Stimulated activated CD4-positive, alpha-beta T cell treated with anti-CD3 and anti-CD28 coated beads, Interleukin-2, amount 100 ng/mL, for 4 hours (primary cell): ENCODE measurements at places on chromosomes 5 and 9.
A peak's percentile ranks its signal among the peaks of the same experiment; 100 is the strongest.

DNA sequence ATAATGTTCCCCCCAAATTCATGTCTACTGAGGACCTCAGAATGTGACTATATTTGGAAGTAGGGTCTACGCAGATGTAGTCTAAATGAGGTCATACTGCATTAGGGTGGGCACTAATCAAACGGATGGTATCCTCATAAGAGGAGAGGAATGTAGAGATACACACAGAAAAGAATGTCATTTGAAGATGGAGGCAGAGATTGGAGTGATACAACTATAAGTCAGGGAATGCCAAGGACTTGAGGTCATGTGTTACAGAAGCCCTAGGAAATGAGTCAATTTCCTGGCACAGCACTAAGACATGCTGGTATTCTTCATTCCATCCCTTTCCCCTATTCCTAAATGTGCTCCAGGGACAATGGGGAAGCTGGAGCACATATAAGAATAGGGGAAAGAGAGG, 758 bp upstream of the PDCD1LG2 start:
- no peak for DNase-seq

DNA sequence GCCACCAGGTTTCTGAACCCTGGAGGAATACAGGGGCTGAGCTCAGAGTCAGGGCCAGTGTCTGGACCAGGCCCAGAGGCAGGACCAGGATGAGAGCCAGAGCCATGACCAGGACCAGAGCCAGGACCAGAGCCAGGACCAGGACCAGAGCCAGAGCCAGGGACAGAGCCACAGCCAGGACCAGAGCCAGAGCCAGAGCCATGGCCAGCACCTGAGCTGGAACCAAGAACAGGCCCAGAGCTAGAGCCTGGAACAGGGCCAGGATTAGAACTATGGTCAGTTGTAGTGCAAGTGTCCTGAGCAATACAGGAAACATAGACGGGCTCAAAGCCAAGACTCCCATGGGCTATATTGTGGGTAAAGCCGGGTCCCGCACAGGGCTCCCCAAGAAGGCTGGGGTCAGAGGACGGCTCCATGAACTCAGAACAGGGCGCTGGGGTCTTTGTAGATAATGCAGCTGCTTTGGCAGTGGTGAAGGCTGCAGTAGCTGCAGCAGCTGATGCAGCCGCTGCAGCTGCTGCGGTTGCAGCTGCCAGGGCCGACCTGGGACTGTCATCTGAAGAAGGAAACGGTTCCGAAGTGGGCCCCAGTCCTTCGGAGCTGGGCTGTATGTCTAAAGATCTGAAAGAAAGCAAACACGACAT, 559 bp downstream of the SPAG8 start:
- DNase-seq: no peak

DNA sequence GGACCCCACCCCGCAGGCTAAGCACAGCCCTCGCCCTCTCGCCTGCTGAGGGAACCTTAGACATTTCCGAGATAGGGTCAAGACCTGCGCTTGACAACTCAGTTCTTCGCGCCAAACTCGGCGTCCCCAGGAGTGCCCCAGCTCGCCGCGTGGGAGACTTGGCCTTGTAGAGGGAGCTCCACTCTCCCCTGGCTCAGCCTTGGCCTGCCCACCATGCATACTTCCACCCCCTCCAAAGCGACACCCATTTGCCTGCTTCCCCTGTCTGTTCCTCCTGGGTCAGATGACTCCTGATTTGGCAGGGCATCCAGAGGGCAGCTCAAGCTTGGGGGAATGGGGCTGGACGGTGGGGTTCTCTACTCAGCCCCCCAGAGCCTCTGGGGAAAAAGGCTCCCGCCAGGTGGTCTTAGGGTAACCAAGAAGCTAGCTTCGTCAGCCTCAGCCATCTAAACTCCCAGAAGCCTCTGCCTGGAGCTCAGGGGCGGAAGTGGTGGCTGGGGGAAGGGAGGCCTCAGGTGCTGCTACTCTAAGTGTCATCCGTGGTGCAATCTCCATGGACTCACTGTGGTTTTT, 560 bp downstream of the DOCK2 start:
- peak; percentile 53 for DNase-seq

- no peak for DNase-seq
Observed at GRCh38 chr5:126454081-126454480, 30.9 kb downstream of the GRAMD2B start.

DNA sequence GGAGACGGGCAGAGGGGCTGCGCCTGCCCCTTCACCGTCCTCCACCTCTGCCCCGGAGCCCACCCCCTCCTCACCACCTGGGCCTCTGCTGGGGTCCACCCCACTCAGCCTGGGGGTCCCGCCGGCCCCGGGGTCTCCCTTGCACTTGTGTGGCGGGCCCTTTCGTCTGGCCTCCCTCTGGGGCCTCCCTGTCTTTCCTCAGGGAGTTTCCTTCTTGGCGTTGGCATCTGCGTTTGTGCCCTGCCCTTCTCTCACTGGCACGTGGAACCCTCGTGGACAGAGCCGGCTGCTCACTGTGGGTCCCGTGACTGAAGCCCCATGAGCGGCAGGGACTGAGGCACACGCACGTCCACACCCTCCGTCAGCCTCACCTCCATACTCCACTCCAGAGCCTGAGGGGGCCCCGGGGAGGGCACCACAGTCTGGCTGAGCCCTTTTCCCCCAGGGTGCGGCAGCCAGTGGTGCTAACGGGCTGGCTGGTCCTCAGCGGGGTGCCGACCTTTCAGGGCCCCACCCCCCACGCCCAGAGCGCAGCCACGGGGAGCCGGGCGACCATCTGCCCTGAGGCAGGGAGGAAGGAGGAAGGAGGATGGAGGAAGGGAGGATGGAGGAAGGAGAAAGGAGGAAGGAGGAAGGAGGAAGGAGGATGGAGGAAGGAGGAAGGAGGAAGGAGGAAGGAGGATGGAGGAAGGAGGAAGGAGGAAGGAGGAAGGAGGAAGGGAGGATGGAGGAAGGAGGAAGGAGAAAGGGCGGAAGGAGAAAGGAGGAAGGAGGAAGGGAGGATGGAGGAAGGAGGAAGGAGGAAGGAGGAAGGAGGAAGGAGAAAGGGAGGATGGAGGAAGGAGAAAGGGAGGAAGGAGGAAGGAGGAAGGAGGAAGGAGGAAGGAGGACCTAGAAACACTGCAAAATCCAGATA, 53.0 kb upstream of the NRARP start:
- DNase-seq: no peak

- DNase-seq: no peak
Observed at GRCh38 chr5:94028001-94028400, 286.6 kb upstream of the POU5F2 start.

DNA sequence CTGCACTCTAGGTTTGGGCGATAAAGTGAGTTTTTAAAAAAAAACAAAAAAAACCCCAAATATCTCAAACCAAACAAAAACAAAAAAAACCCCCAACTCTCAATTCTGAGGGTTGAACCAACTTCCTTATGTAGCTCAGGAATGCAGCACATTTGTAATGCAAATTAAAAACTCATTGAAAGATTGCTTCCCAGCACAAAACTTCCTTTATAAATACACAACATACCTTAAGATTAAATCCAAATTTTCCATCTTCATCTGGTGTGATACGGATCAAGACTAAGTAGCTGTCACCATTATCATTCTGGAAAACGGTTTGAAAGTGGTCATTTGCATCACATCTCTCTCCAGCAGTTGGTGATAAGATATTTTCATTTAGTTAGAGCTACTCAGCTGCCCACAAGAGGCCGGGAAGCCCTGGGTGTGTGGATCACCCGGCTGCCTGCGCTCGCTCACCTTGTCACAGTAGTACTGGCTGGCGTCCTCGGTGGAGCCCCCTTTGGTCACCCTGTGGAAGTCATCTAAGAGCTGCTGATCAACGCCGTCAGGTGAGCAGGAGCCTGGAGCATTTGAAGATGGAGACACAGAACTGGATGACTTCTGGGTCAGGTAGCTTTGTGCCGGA, 88.2 kb downstream of the PTPN3 start:
- DNase-seq: no peak

- DNase-seq: no peak
Observed at GRCh38 chr5:95471942-95472341, 80.8 kb downstream of the FAM81B start.

DNA sequence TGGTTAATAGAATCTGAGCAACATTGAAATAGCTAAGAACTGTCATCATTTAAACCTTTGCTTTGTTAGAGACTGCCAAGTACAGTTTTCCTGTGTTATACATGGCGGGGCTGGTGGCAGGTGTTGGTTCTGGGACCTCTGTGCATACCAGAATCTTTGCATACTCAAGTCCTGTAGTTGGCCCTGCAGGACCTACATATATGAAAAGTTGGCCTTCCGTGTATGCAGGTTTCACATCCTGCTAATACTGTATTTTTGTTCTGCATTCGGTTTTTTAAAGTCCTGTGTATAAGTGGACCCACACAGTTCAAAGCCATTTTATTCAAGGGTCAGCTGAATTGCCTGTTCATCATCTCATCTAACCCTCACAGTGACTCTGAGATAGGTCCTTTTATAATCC, 36.4 kb downstream of the LARP1 start:
- DNase-seq: no peak

DNA sequence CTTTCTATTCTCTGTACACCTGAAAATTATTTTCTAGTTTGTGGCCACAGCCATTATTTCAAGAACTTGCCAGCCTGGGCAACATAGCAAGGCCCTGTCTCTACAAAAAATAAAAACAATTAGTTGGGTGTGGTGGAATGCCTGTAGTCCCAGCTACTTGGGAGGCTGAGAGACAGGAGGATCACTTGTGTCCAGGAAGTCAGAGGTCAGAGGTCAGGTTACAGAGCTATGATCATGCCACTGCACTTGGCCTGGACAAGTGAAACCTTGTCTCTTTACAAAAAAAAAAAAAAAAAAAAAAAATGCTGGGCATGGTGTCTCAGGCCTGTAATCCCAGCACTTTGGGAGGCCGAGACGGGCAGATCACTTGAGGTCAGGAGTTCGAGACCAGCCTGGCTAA, 58.3 kb downstream of the HMGCR start:
- DNase-seq: no peak

- DNase-seq: no peak
Observed at GRCh38 chr5:16934123-16934522, 2.0 kb downstream of the MYO10 start.

DNA sequence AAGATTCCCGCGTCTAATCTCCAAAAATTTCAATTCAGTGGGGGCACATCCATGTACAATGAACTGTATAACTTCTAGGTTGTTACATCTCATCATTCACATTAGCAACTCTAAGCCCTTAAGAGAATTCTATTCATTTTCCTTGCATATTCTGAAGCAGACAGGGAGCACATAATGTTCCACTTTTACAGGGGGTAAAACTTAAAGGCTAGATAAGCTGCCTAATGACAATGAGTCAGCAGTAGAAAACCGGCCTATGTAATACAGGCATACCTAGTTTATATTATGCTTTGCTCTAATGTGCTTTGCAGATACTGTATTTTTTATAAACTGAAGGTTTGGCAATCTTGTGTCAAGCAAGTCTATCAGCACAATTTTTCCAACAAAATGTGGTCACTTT, 40.4 kb downstream of the PTAR1 start:
- DNase-seq: no peak

GRCh38 chr5:38615981-38616451, 59.6 kb upstream of the LIFR start:
- no peak for DNase-seq

DNA sequence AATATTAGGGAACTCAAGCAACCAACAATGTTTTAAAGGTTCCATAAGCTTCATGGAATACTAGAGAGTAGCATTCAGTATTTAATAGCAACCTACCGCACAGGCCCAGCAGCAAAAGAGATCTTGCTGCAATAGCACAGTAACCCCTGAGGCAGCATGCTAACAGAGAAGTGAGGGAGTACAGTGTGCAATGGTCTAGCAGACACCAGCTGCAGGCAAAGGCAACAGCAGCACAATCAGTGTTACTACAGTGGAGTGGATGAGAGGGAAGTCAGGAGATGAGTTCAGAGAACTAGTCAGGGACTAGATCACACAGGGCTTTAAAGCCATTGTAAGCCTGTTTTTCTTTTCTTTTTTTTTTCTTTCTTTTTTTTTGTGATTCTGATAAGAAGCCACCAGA, 2.8 kb downstream of the TICAM2 start:
- DNase-seq: no peak

DNA sequence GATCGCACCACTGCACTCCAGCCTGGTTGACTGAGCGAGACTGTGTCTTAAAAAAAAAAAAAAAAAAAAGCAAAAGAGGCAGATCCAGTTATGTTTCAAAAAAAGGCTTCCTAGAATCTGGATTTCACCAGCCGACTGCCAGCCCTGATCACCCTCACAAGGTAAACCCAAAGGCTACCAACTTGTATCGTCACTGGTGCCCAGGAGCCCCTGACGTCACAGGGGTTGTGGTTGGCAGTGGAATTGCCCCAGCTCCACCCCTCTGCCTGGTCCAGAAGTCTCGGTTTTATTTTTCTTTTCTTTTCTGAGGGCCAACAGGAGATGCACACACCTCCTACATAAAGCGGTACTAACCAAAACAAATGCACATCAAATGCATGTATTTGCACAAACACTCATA, 6.0 kb upstream of the LMX1B start:
- no peak for DNase-seq

- no peak for DNase-seq
Observed at GRCh38 chr5:169122951-169123350, 178.0 kb downstream of the SLIT3 start.
